Stimulated activated CD4-positive, alpha-beta T cell treated with anti-CD3 and anti-CD28 coated beads, Interleukin-4, amount 100 ng/mL, for 4 hours (primary cell): ENCODE measurements at places on chromosomes 2 and 18.

GRCh38 chr18:4593895-4594294, 138.8 kb upstream of the DLGAP1 start:
- no peak for DNase-seq

DNA sequence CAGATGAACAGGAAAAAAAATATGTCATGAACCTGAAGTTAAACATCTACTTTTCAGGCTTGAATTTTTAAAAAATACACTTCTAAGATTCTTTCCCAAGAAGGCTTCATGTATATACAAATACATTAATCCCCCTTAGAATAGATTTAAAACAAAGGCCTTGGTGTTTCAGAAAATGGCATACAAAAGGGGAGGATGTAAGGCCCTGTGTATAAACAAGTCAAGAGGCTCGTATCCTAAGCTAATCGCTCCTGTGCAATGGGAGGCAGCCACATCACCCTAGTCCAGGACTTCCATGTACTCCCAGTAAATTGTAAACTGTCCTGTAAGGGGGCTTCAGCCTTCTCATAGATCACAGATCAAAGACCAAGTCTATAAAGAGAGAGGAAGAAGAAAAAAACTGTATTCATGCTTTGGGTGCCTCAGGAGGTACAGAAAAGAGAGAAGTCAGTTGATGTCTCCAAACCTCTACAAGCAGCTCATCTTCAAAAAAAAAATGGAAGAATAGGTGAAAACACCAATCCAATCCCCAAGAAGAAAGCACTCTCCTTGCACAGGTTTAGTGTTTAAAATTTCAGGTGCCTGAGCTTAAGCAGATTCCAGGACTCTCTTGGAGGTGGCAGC, 53.9 kb downstream of the ANKRD44 start:
- no peak for DNase-seq

DNA sequence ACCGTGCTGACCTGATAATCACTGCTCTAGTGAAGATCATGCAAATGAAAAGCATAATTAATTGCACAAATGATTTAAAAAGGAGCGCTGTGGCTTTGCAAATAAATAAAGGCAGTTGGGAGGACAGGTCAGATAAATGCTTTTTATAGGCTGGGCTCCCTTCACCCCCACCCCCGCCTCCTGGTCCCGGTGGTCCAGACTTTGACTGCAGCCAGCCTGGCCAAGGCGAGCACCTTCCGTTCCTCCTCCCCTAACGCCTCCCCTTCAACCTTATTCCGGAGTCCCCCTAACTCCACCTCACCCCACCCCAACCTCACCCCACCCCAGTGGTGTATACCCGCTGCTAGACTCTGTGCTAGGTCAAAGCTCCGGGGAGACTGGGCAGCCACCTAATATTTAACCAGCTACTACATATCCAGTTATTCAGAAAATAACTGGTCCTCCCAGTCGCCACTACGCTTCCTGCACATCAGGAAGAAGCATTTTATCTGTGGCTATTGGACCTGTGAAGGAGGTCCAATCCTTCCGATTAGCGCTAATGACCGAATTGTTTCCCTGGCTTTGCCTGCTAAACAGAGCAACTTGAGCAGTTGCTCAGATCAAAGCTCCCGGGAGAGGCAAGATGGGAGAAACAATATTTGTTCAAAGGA, 3.7 kb upstream of the SP9 start:
- no peak for DNase-seq

DNA sequence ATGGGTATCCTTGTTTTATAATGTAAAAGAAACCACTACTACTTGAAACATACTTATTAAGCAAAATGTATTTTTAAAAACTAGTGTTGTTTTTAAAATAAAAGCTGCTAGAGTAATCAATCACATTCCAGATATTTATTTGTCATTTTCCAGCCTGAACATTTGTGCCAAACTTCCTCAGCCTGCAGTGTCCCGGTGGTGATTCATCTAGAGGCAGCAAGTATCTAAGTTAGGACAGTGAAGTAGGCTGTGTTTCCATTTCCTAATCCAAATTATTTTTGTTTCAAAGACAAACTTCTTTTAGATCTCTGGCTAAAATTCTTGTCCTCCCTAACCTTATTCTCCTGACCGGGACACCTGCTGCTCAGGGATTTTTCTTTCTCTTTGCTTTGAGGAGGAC, 12.8 kb upstream of the GCG start:
- DNase-seq, result no peak

GRCh38 chr2:236702657-236703372, 133.2 kb downstream of the ACKR3 start:
- DNase-seq, result no peak

- DNase-seq, result no peak
Measured at GRCh38 chr2:172709566-172710291, 25.9 kb upstream of the RAPGEF4 start.

GRCh38 chr2:71894261-71894660, 253.4 kb downstream of the CYP26B1 start:
- no peak for DNase-seq

- DNase-seq, result no peak
Measured at GRCh38 chr2:107635883-107636282, 190.8 kb upstream of the RGPD4 start.

- DNase-seq, result no peak
Measured at GRCh38 chr18:39681061-39681460, 2115.5 kb upstream of the CELF4 start.

DNA sequence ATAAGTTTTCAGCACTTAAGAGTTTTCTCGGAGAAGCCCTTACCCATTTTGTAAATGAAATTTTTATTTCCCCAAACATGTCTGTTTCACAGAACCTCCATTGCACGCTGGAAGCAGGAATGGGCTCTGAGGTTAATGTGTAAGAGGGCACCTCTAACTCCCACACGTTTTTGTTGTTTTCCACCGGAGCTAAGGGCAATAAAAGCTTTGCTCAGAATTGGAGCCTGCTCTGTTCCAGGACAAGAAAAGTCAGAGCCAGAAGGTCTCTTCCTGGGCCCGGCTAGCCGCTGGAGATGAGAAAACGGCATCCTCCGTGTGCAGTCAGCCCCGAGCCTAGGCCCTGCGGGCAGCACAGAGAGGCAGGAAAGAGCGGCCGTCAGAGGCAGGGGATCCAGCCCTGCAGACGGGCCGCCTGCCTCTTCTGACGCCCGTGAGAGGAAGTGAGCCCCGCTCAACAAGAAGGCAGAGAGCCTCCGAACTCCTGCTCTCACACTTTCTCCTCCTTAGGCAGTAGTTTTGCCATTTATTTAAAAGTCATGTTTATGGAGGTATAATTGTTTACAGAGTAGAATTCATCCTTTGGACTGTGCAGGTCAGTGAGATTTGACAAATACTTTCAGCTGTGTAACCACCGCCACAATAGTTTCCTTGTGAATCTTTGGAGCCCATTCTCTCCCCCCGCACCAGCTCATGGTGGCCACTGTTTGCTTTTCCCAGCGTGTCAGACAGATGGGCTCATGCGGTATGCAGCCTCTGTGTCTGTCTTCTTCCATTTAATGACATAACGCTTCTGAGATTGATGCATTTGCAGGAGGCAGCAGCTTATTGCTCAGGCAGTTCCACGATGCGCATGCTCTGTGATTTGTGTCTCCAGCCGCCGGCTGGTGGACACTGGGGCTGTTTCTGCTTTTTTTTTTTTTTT, 117.3 kb downstream of the GALR1 start:
- DNase-seq, result no peak

DNA sequence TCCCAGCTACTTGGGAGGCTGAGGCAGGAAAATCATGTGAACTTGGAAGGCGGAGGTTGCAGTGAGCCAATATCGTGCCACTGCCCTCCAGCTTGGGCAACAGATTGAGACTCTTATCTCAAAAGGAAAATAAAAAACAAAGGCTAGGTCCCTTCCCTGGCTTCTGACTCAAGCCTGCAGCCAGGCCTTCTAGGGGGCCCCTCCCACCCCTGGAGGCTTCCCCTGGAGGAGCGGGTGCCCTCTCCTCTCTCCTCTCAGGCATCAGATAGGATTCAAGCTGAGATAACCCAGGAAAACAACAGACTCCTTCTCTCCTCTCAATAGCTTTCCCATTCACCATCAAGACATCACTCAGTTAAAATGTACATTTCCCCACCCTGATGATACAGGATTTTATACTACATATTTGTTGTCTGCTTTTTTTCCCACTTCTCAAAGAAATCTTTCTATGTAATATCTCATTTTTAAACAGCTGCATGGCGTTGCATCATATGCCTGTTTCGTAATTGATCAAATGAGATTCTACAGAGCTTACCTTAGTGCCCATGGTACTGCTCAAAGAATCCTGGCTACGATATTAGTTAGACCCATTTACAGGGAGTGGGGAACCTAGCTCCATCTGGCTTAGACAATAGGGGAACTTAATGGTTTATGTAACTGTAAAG, 20.6 kb upstream of the C2orf72 start:
- DNase-seq, result no peak

- DNase-seq, result no peak
Measured at GRCh38 chr2:223729781-223730180, 107.6 kb downstream of the AP1S3 start.

GRCh38 chr2:237694415-237695194, 67.2 kb downstream of the LRRFIP1 start:
- DNase-seq, result no peak

GRCh38 chr2:55176094-55176415, 56.0 kb downstream of the CLHC1 start:
- no peak for DNase-seq

- DNase-seq, result no peak
Measured at GRCh38 chr2:202589582-202589949, 45.2 kb upstream of the FAM117B start.

DNA sequence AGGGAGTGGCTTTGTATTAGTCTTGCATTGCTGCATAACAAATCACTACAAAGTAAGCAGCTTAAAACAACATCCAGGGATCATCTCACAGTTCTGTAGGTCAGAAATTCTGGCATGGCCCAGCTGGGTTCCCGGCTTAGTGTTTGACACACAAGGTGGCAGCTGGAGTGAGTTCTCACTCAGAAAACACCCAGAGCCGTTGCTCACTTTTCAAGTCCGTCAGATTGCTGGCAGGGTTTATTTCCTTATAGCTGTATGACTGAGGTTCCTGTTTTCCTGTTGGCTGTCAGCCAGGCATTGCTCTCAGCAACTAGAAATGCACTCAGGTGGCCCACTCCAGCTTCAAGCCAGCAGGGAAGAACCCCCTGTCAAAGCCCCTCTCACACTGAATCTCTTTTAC, 324.1 kb downstream of the CCDC178 start:
- DNase-seq, result no peak
